ENCODE measurements at places on chromosomes 7 and 10.

DNA sequence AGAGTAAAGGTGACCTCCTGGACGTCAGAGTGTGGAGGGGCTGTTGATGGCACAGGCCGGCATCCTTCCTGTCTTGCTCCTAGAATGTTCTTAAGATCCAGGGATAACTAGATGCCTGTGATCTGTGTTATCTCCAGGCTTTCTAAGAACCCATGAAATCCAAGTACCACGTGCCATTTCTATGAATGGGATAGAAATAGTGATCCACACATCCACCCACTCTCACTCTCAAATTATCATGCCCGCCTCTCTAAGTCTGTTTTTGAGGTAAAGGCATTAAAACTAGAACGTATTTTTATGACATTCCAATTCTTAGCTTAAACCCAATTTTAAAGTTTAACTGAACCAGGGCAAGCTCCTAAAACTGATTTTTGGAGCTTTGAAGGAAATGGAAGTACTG, 622.5 kb downstream of the PARD3 start:
- DNase-seq: no peak

- DNase-seq: no peak
Measured at GRCh38 chr7:128833148-128833945, 3.1 kb downstream of the FLNC start.

DNA sequence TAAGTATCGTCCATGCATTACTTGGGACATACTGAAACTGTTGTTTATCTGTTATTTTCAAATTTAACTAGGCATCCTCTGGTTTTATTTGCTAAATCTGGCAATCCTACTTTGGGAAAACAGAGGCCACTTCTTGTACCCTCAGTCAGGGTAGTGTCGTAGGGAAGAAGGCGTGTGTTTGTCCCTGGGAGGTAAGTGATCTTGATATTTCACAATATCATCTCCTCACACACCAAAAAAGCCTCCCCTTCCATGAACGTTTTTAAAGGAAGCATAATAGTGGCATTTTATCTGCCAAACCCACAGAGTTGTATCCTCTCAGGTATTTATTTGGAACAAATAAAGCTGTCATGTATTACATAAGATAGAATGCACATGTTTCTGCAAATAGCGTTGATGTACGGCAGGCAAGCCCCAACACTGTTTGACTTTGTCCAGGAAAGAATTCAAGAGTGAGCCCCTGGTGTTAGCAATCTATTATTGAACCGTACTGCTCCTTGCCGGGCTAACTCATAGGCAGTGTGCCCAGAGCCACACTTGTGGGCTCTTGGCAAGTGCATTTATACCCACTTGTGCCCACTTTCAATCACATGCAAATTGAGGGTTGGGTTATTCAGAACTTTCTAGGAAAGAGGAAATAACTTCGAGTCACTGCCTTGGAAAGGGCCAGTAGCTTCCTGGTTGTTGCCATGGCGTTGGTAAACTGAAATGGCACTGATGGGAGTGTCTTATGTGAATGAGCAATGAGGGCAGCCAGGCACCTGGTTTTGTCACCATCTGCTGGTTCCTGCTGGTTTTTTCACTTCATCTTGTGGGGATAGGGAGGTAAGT, 266.0 kb downstream of the USP6NL start:
- no peak for DNase-seq

GRCh38 chr7:64905547-64905946, 2.5 kb downstream of the ZNF273 start:
- no peak for DNase-seq

DNA sequence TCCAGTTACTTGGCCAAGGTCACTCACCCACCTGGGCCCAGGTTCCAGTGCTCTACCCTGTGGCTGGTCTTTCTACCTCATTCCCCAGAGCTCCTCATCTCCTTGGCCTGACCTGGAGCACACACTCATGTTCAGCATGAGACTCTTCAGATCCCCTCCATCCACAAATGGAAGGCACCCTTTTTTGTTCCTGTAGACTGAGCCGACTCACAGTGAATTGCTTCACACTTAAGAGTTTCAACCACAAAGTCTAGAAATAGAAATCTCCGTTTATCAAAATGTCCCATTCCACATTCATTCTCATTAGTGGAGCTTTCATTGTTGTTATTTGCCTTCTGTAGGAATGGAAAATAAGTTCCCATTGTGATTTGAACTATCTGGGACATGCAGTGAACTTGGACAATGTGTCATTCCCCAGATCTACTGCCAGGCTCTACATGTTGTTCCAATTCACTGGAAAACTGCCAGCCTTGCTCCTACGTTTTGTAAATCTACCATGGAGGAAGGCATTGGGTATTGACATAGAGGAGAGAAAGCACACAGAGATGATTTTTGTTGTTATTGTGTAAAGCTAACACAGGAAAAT, 125.3 kb upstream of the CELF2 start:
- no peak for DNase-seq

DNA sequence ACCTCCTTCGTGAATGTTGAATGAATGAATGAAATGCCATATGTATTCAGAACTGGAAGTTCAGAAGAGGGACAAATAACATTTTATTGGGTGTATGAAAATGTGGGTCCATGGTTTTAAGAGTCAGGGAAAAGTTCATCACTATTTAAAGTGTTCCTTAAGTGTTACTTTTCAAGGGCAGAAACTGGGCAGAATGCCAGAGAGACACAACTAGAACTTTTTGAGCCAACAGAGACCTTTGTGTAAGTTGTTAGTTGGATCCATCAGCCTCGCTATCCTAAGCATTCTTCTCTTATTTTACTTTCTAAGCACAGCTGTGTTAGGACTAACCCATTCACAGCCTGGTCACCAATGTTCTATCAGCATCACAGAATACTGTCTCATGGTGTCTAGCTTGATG, 13.6 kb upstream of the TAF3 start:
- DNase-seq: no peak

- no peak for DNase-seq
Measured at GRCh38 chr10:79203833-79204232, 135.1 kb downstream of the ZMIZ1 start.

DNA sequence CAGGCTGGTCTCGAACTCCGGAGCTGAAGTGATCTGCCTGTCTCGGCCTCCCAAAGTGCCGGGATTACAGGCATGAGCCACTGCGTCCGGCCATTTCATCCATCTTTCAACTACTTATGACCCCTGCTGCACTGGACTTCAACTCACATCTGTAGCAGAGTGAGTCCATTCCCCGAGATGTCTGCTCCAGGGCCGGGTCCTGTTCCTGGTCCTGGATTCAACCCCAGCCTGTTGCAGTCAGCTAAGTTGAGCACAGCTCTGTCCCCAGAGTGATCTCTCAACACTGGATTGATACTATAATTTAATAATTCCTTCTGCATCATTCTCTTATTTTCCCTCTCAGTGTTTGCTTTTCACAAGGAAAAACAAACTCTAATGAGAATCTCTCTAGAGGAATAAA, 25.8 kb downstream of the PRTFDC1 start:
- no peak for DNase-seq

GRCh38 chr10:116688241-116688711, 54.1 kb downstream of the HSPA12A start:
- no peak for DNase-seq

GRCh38 chr7:137852108-137852507, 5.3 kb upstream of the DGKI start:
- no peak for DNase-seq

DNA sequence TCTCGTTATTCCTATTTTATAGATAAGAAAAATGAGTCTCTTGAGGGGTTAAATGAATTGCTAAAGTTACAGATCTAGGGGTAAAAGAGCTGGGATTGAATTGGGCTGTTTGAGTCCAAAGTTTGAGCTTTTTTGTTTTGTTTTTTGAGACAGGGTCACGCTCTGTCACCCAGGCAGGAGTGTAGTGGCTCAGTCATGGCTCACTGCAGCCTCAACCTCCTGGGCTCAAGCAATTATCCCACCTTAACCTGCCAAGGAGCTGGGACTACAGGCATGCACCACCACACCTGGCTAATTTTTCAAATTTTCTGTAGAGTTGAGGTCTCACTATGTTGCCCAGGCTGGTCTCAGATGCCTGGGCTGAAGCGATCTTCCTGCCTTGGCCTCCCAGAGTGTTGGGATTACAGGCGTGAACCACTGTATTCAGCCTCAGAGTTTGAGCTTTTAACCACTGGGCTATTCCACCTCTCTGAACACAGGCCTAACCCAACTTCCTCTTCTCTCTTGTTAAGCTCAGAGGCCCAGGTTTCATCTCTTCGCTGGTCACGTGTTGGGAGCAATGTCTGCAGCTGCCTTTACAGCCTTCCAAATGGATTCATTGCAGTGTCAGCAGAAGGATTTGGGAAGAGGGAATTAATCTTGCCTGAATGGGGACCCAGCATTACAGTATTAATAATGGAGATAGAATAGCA, 8.0 kb downstream of the SUFU start:
- DNase-seq: no peak

GRCh38 chr7:39458061-39458745, 108.0 kb upstream of the YAE1 start:
- DNase-seq: no peak

DNA sequence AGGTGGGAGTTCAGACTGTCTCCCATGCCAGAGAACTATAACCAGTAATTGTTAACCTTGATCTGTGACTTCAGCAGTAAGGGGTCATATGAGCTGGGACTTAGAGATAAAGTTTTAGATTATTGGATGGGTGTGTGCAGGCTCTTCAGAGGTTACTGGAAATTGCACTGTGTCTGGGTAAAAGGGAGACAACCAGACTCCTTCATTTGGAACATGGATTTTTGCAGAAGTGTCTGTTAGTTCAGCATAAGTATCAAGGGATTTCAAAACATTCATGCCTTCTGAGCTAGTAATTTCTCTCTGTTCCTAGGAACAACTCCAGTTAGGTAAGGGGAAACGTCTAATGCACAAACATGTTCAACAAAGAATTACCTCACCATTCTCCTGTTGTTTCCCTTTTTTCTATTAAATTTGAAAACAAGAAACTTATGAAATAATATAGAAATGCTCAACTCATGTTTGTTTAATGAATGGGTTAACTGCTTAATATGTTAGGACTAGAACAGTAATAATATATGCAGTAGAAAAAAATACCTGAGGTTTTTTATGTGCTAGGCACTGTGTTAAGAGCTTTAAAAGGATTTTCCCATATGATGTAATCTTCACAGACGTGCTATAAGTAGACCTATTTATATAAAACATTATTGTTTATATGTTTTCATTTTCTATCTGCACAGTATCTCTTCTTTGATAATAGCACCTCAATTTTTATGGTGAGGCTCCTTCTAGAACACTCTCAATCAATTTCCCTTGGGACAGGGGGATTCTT, 233.0 kb downstream of the CACNA2D1 start:
- no peak for DNase-seq

DNA sequence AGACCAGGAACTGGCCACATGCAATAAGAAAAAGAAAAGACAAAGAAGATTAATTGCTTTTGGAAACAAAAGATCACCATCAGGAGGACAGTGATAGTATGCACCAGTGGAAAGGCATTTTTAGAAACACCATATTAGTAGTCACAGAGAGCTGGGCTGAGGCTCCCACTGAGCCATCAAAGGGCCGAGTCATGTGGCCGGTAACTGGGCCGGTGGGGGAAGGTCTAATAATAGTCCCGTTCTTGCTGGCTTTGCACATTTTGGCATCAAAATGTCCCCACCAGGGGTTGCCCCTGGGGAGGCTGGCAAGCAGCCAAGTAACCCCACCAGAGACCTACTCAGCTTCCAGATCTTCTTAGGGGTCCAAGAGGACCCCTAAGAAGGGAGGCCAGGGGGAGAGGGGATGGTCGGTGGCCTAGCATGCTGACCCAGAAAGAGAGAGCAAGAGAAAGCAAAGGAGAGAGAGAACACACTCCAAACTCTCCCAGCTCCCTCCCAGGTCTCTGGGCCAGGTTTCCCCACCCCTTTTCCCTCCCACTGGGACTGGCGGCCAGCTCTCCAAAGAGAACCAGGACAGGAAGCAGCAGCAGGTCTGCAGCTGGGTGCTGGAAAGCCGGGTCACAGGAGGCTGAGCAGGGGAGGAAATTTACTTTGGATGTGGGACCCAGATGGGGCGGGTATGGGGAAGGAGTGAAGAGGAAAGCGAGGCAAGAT, 70.2 kb upstream of the FGFR2 start:
- DNase-seq: peak; percentile 73

DNA sequence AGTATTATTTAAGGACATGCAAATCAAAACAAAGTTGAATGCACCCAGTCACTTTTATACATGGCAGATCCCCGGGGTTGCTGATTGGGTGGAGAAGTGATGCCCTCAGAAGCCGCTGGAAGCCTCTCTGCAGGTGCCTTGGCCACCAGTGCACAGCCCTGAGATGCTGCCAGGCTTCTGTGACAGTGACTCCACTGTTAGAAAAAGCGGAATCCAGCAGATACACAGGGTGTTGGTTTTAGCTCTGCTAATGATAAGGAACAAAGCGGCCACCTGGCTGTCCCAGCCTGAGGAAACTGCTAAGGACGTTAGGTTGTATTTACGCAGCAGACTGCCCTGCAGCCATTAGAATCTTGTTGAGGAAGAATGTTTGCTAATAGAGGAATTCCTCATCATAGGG, 47.5 kb downstream of the JAKMIP3 start:
- DNase-seq: no peak

- DNase-seq: no peak
Measured at GRCh38 chr7:17495655-17496394, 197.4 kb downstream of the AHR start.

- DNase-seq: no peak
Measured at GRCh38 chr7:116991233-116991632, 37.9 kb downstream of the ST7 start.

DNA sequence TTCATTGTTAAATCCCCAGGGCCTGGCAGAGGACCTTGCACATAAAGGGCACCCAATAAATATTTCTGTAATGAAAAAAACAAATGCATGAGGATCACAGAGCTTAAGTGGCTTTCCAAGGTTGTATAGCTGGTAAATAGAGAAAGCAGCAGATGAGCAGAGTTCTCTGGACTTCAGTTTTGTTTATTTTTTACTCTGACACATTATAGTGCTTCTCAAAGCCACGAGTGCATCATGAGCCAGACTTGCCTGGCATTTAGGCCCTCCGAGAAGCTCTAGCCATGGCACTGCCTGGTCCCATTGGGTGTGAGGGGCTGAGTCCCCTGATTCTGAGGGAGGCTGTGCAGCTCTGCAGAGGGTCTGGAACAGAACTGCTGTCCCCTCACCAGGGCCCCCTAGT, 87.2 kb upstream of the ZNF32 start:
- no peak for DNase-seq

DNA sequence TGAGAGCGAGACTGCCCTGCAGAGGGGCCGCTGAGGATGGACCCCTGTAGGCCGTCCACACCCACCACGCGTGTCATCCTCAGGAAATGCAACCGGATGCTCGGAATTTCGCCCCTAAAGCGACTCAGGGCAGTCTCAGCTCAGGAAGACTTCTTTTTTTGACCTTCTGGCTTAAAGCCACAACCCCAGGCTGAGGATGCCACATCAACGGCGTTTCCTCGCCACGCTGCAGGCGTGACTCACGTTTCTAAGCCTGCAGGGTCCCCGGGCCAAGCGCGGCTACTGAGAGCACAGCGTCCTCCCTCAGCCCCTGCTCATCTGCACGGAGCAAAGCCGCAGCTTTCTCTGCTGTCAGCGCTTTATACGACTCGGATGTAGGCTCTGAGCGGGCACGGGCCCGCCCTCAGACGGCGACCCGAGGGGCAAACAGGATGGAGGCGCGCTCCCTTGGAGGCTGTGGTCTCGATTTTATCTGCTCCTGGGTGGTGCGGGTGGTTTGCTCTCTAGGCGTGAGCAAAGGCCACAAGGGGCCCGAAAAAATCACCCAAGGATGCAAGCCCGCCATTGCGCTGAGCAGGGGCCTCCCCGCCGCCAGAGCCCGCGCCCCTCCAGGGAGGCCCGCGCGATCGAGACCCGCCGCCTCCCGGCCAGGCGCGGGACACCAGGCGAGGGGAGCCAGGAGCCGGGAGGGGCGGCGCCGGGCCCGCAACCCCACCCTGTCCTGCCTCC, 726 bp upstream of the INSIG1 start:
- peak; percentile 21 for DNase-seq

- DNase-seq: peak; percentile 71
Measured at GRCh38 chr10:76036111-76036940, 604.9 kb downstream of the LRMDA start.
